ENCODE measurements at places on chromosomes 7 and 10.

DNA sequence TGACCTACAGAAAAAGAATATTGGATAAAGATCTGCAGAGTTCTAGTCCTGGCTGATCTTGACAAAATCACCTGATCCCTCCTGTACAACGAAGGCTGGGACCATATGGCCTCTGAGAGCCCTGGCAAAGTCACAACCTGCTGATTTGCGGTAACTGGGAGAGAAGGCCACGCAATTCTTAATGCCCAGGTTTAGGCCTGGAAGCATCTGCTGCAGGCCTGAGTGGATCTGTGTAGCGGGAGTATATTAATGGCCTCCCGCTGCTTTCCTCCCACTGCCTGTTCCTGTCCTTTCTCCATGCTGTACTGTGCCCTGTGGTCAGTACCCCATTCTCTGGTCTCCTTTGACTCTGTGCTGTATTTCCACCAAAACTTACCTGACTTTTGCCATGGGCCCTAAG is 24.2 kb downstream of the AKR1B1 start:
- DNase-seq = no peak

GRCh38 chr7:7188091-7188490 is 5.7 kb downstream of the C1GALT1 start:
- DNase-seq = no peak

GRCh38 chr7:112190120-112190519 is 16.1 kb downstream of the DOCK4 start:
- no peak for DNase-seq

DNA sequence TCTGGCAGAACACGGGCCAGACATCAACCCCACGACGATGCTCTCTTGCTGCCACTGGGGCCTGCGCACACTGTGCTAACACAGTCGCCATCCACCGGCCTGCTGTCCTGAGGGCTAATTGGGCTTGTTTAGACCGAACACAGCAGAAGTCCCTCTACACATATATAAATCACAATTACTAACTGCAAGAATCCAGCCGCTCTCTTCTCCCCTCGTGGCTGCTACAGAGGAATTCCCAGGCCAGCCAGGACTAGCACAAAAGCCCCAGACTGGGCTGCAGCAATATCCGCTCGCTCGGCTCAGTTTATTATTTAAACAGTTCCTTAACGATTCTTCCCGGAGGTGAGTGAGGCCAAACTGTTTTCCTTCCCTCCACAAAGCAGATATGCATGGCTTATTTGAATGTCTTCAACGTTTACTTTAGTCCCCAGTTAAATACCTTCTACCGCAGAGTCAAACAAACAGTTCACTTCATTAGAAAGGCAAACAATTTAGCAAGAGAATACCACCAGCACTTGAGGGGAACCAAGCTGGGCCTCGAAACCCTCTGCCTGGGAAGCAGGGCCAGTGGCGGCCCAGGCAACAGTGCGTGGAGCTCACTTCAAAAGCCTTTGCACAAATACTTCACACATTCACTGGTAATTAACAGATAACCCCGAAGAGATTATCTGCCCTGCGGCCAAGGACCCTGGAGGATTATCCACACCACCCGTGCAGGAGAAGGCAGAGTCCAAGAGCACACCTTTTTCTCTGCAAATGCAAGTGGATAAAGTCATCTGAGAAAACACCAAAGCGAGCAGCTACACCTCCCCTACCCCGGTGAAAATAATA is 145.3 kb downstream of the GLI3 start:
- DNase-seq = no peak

Data from gastrocnemius medialis (tissue), 4 donors.